Dorsolateral prefrontal cortex (tissue), 122 donors: ENCODE measurements at places on chromosomes 16 and 17. TPM values are rescaled to one million over a fixed set of nuclear protein-coding genes. Genes with fewer than 3 reads are reported as not detected.

The PNPO gene
- total RNA-seq = 53.5 TPM

The KRT27 gene
- total RNA-seq = not detected

The CNTD1 gene
- total RNA-seq = 1.1 TPM

The TP53TG3C gene
- not detected for total RNA-seq

The SLC22A31 gene
- not detected for total RNA-seq

The ITGAD gene
- total RNA-seq = not detected

The TMEM235 gene
- total RNA-seq = 20.8 TPM

The EPX gene
- total RNA-seq = not detected

The TACO1 gene
- total RNA-seq = 20.5 TPM

The ACSM5 gene
- 14.3 TPM for total RNA-seq

The HID1 gene
- total RNA-seq = 75.7 TPM

The CLEC18A gene
- 3.7 TPM for total RNA-seq

The GAST gene
- total RNA-seq = not detected

The GINS2 gene
- total RNA-seq = 1.9 TPM

The KCNJ18 gene
- not detected for total RNA-seq

The ATP2C2 gene
- total RNA-seq = 8.9 TPM

The G6PC1 gene
- total RNA-seq = not detected

The TBC1D28 gene
- total RNA-seq = 0.20 TPM

The BCO1 gene
- total RNA-seq = 3.2 TPM

The CRYBA1 gene
- not detected for total RNA-seq

The NKD1 gene
- total RNA-seq = 7.7 TPM

The CIITA gene
- 6.2 TPM for total RNA-seq

The OR2C1 gene
- 1.1 TPM for total RNA-seq

The HEATR9 gene
- total RNA-seq = not detected

The TERB1 gene
- 0.28 TPM for total RNA-seq

The HBA2 gene
- total RNA-seq = 151 TPM

The HES7 gene
- 0.55 TPM for total RNA-seq

The CLEC19A gene
- 0.65 TPM for total RNA-seq

The TMC7 gene
- 14.2 TPM for total RNA-seq

The ODAD4 gene
- 6.1 TPM for total RNA-seq

The CDH1 gene
- 7.5 TPM for total RNA-seq

The SDR42E1 gene
- 0.03 TPM for total RNA-seq

The CCL4L2 gene
- total RNA-seq = not detected

The PSME3IP1 gene
- total RNA-seq = 128 TPM

The OMG gene
- 70.8 TPM for total RNA-seq

The TOX3 gene
- 5.7 TPM for total RNA-seq

The NGFR gene
- 0.63 TPM for total RNA-seq

The SLC6A2 gene
- total RNA-seq = not detected

The CHST6 gene
- total RNA-seq = 11.7 TPM

The TLCD3B gene
- 38.3 TPM for total RNA-seq

The SPATA32 gene
- not detected for total RNA-seq

The NMT1 gene
- total RNA-seq = 170 TPM

The PTX4 gene
- total RNA-seq = not detected

The JUP gene
- total RNA-seq = 12.6 TPM

The DHRS7C gene
- 1.8 TPM for total RNA-seq

The QPRT gene
- 18.2 TPM for total RNA-seq

The PKMYT1 gene
- 7.8 TPM for total RNA-seq

The LPO gene
- total RNA-seq = not detected
